Neural crest cell (in vitro differentiated cells): ENCODE measurements at places on chromosomes 2 and 18. TPM values are rescaled to one million over a fixed set of nuclear protein-coding genes. Genes with fewer than 3 reads are reported as not detected.

DNA sequence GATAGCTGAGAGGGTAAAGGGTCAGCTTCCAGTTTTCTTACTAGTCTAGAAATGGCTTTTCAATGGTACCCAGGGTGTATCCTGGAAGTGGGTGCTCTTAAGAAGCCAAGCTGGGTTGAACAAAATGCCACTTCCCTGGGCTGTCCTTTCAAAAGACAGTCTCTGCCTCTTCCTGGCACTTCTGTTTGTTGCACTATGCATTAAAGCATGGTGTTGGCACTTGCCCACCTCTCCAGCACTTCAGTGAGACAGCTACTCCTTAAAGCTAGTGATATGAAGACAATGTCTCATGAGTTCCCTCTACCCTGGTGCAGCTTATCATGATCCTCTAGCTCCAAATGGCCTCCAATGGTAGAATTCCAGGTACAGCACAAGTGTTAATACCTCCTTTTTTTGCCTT lies 74.3 kb upstream of the IGFBP5 start:
- H3K4me1 ChIP-seq = peaks cover 52% of the 10 kb centered on the region
- peak overlapping the region; percentile 72 for H3K27ac ChIP-seq
- H3K27me3 ChIP-seq = no peaks in the 10 kb centered on the region
- H3K4me3 ChIP-seq = no peak overlapping the region
- peaks cover 6% of the 10 kb centered on the region for H3K36me3 ChIP-seq
- DNase-seq = no peak

GRCh38 chr2:44826601-44827000 lies 114.9 kb upstream of the SIX3 start:
- no peaks in the 10 kb centered on the region for H3K36me3 ChIP-seq
- H3K4me1 ChIP-seq = no peaks in the 10 kb centered on the region
- H3K27ac ChIP-seq = no peak overlapping the region
- no peak overlapping the region for H3K4me3 ChIP-seq
- DNase-seq = no peak
- peaks cover 10% of the 10 kb centered on the region for H3K27me3 ChIP-seq

- H3K4me1 ChIP-seq = no peaks in the 10 kb centered on the region
- DNase-seq = no peak
- no peak overlapping the region for H3K4me3 ChIP-seq
- no peaks in the 10 kb centered on the region for H3K27me3 ChIP-seq
- no peak overlapping the region for H3K27ac ChIP-seq
These were observed 377.9 kb upstream of the CDH7 start for GRCh38 chr18:65372904-65373303.

DNA sequence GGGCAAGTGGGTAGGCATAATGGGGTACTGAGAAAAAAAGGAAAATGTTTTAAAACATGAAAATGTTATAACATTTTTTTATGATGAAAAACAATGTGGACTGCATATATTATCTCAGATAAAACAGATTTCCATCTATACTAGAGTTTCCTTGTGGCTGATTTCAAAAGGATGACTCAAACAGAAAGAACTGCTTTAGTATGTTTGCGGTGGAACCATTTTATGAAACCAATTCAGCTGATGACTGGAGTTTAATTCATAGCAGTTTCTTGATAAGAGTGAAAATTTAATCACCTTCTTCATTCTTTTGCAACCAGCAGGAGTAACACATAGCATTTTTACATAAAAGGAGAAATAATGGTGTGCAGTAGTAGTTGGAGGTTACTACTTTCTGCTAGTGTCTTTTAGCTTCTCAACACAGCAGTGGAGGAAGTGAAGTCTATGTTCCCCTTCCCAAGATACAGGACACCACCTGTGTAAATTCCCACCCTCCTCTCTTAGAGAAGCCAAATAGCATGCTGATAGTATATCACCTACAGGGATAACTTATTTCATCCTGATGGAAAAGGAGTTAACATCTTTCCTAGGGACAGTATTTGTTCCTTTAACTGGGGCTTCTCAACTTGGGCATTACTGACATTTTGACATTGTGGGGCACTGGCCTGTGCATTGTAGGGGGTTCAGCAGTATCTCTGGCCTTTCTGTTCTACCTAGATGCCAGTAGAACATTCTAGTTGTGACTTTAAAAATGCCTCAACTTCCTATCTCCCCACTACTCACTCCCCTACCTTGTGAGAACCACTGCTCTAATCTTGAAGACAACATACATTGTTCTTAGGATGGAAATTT lies 29.9 kb downstream of the PELI1 start:
- H3K4me3 ChIP-seq = no peak overlapping the region
- peaks cover 14% of the 10 kb centered on the region for H3K4me1 ChIP-seq
- H3K27me3 ChIP-seq = no peaks in the 10 kb centered on the region
- H3K27ac ChIP-seq = no peak overlapping the region

The UGT1A3 gene
- not detected in 2 replicates for total RNA-seq

The SKA1 gene
- total RNA-seq = 28.9 and 30.3 TPM in 2 replicates
